ENCODE measurements at places on chromosomes 7 and 10.

DNA sequence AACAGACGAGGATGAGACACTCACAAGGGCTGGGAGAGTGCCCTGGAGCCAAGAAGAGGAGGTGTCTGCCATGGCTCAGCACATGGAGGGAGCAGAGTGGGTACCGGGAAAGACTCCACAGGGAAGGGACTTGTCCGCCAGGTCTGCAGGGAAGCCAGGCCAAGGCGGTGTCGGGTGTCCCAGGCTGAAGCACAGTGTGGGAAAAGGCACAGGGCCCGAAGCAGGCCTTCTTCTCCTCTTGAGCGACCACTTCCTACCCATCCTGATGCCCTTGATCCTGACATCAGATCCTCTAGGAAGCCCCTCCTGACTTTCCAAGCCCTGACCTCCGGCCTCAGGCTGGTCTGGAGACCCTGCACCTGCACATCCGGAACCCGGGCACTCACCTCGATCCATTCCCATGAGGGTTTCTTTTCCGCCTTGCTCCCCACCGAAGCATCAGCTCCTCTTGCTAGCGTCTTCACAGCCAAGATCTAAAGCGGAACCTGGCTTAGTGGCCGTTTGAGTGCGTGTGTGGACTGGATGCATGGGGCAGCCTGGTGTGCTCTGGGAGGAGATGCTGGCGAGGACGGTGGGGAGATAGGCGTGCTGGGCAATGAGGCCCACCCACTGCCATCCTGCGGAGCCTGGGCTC lies 8.5 kb downstream of the CALML3 start:
- DNase-seq: no peak

DNA sequence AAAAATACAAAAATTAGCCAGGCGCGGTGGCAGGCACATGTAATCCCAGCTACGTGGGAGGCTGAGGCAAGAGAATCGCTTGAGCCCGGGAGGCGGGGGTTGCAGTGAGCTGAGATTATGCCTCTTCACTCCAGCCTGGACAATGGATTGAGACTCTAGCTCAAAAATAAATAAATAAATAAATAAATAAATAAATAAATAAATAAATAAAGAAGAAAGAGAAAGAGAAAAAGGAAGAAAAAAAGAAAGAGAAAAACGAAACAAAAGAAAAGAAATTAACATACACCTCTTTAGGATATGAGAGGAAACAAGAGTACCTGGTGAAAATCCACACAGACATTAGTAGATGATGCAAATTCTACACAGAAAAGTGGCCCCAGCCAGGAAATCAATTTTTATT lies 713.7 kb upstream of the POT1 start:
- no peak for DNase-seq

DNA sequence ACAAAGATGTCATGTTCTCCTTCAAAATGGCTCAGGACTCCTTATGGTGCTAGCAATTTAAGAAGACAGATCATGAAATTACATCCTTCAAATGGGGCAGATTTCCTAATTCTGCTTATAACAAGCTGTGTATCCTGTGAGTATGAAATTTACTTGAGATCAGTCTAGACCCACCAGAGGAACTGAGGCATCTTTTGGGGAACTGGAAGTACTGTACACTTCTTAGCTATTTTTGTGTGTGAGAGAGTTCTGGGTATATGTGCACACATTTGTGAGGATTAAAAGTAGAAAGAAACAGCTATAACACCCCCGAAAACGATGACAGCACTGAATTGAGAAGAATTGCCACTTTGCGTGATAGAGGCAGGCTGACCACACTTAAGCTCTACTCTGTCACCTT lies 187.0 kb upstream of the CCDC6 start:
- DNase-seq: no peak

DNA sequence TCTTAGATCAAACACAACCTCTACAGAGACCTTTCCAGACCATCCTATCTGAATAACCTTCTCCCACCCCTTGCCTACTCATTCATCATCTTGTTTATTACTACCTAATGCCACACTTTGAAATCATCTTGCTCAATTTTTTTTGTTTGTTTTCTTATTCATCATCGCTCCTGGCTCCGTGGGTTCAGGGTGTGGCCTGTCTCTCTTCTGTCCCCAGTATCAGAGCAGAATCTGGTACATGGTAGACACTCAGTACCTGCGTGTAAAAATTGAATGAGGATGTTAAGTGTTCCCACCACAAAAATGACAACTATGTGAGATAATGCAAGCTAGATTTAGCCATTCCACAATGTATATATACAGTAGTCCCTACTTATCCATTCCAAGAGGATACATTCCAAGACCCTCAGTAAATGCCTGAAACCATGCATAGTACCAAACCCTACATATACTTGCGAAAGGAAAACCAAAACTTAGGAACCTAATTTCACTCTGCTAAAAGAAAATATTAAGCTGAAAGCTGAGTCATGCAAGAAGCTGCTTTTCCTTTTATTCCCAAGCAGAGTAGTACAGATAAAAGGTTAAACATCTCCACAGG lies 72.1 kb upstream of the SEC61G start:
- no peak for DNase-seq

DNA sequence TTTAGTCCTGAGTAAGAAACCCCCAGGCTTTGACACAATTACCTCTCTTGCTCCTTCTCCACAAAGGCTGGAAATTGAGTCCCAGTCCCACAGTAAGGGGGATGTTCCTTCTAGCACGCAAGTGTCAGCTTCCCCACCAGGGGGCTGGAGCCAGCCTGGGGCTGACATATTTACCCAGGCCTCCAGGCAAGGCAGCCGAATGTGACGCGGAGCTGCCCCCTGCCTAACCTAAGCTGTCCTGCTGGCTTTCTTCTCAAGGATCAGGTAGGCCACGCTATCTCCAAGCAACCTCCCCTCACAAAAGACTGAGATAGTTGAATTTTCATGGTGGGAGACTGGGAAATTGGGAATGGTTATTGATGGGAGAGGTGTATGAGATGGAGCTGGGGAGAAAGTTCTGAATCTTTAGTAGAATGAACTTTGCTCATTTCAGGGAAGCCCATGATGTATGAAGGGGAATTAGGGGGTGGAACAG lies 19.2 kb upstream of the BMPER start:
- DNase-seq: no peak

DNA sequence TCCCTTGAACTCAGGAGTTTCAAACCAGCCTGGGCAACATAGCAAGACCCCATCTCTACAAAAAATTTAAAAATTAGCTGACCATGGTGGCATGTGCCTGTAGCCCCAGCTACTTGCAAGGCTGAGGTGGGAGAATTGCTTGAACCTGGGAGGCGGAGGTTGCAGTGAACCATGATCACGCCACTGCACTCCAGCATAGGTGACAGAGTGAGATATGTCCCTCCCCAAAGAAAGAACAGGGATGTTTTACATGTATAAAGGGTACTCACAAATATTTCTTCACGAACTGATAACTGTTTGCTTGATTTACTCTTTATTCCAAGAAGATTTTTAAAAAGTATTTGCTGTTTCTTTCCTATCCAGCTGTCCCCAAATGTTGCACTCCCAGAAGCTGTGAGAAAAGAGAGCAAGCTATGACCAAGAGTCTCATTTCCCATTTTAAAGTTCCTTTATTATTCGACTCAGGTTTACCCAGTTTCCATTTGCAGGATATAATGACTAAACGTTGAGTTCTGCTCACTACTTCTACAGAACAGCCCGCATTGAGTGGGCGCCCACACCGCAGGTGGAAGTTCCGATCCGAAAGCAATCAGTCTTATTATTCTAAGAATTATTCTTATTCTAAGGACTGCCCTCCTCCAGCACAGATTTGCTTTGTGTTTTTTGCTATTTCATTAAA lies 90.7 kb downstream of the APBB1IP start:
- no peak for DNase-seq

GRCh38 chr10:33524041-33524440 lies 189.6 kb upstream of the NRP1 start:
- no peak for DNase-seq

DNA sequence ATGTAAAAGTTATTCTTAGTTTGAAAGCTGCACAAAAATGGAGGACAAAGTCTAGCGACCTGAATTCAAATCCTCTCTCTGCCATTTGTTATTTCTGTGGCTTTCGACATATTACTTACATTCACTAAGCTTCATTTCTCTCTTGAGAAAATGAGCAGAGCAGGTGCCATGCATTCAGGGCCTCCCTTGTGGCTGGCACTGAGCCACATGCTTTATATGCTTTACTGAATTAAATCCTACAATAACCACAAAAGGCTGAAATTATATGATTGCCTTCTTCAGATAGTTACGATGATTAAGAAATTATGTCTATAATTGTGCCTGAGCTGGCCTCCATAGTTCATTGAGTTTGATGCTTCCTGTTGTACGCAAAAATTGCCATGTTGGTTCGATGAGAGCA lies 98.7 kb downstream of the NPSR1 start:
- DNase-seq: no peak

- DNase-seq: no peak
Observed at GRCh38 chr10:88228130-88228529, 355.0 kb downstream of the RNLS start.

DNA sequence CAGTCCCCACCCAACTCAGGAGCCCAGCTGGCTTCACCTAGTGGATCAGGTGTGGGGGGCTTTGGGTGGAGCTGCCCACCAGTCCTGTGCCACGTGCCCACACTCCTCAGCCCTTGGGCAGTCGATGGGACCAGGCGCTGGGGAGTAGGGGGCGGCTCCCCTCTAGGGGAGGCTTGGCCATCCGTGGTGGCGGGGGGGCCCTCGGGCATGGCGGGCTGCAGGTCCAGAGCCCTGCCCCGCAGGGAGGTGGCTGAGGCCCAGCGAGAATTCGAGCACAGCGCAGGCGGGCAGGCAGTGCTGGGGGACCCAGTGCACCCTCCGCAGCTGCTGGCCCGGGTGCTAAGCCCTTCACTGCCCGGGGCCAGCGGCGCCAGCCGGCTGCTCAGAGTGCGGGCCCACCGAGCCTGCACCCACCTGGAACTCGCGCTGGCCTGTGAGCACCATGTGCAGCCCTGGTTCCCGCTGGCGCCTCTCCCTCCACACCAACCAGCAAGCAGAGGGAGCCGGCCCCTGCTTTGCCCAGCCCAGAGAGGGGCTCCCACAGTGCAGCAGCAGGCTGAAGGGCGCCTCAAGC lies 29.3 kb downstream of the ASNS start:
- no peak for DNase-seq

GRCh38 chr7:47255441-47255840 lies 326.5 kb downstream of the TNS3 start:
- DNase-seq: no peak

DNA sequence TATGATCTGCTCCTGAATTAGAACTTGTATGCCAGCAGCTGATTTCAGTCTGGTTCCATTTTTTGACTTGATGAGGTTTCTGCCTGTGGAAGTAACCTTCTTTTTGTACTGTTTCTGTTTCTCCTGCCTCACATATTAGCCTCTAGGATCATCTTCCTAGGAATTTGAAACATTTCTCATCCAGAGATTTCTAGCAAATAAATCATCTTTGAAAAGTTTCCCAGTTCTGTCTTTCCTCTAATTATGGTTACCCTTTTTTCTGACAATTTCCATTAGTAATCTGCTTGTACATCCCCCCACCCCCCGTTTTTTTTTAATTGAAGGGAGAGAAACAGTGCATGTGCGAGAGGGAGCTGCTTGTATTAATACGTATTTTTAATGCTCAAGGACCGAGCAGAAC lies 92.2 kb downstream of the NRF1 start:
- no peak for DNase-seq

- no peak for DNase-seq
Observed at GRCh38 chr10:14486777-14487487, 156.2 kb upstream of the FRMD4A start.

DNA sequence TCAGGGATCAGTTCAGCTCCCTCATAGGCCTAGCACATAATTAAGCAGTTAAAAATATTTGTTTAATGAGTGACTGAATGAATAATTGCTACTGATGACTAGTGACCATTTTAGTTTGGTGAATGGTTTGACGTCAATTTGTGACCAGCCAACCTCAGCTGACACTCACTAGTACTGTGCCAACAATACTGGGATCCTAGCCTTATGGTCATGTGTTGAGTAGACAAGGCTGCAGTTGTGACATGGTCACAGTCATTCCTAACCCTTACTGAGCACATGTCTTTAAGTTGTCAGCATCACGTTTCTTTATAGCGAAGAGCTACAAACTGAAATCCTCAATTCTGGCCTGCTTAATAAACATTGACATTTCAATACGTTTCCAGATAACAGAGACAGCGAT lies 86.9 kb upstream of the SLC26A5 start:
- DNase-seq: no peak

DNA sequence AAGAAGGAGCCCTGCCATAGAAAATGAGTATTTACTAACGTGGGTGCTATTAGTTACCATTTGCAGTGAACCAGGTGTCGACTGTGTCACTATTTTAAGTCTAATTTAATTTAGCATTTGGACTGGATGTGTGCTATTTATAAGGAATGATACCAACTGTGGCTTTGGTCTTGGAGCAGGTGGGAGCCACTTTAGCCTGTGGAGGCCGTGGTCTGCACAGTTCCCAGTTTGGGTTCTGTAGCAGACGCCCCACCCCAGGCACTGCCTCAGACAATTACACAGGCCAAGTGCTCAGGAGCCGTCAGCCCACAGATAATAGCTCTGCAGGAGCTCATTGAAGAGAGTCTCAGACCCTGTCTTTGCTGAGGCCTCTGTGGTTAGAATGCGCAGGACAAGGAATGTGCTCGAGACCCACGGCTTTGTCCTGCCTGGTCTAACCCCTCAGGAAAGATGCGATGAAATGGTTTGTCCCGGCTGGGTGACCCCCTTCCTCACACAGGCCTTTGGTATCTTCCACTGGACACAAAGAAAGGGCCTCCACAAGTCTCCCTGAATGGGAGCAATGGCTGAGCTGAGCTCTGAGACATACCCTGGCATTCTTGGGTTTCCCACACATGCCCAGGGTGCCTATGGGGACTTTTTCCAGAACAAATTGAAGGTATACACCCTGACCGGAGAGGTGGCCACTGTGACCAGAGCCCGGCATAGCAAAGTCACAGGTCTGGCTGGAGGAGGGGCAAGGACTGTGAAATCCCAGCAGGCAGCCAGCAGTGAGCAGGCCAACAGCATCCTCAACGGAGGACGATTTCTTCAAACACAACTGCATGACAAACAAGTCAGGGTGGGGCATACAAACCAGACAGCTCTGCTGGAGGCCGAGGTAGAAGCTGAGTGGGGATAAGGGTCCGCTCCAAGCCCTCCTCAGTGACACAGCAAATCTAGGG lies 251.2 kb downstream of the ARHGAP12 start:
- no peak for DNase-seq

DNA sequence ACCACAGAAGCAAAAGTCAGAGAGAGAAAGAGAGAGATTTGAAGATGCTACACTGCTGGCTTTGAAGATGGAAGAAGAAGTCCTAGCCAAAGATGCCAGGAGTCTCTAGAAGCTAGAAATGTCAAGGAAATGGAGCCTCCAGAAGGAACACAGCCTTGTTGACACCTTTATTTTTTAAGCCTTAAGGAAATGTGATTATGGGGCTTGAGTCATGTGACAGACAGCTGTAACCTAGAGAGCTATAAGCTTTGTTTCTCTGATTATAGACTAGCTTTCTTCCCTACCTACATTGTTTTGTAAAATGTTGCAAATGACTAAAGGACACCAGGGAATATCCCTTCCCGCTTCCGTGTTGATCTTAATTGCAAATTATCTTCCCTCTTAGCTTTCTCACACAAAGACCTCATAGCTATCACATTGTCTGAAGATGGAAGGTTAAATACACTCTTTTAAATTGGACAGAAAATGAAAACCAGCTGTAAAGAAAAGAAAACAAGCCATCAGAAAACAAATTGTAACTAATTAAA lies 199.9 kb downstream of the ARHGAP12 start:
- DNase-seq: no peak

- DNase-seq: no peak
Observed at GRCh38 chr7:73995330-73995729, 32.6 kb upstream of the ELN start.

- no peak for DNase-seq
Observed at GRCh38 chr10:33112831-33113455, 154.9 kb upstream of the ITGB1 start.

All from activated CD4-positive, alpha-beta T cell treated with anti-CD3 and anti-CD28 coated beads, Interleukin-2, amount 50 U/mL, for 48 hours (primary cell).